OCI-LY7 (cell line): ENCODE measurements at places on chromosomes 3 and 15. TPM values are rescaled to one million over a fixed set of nuclear protein-coding genes. Genes with fewer than 3 reads are reported as not detected.
A peak's percentile ranks its signal among the peaks of the same experiment; 100 is the strongest.

DNA sequence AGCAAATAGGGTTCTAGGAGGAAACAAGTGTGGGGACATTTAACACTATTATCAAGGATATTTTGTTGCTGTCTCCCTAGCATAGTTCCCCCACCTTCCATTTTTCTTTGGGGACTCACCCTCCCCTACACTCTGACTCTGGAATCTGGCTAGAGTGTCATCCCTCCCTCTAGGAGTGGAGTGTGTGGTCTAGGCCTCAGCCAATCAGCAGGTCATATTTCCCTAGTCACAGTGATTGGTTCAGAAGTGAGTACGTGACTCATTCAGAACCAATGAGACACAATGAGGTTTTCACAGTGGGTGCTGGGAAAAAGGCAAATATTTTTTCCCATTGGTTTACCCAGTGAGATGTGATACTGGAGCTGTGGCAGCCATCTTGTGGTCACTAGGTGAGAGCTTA is 234.4 kb downstream of the SHQ1 start:
- no peak for DNase-seq

DNA sequence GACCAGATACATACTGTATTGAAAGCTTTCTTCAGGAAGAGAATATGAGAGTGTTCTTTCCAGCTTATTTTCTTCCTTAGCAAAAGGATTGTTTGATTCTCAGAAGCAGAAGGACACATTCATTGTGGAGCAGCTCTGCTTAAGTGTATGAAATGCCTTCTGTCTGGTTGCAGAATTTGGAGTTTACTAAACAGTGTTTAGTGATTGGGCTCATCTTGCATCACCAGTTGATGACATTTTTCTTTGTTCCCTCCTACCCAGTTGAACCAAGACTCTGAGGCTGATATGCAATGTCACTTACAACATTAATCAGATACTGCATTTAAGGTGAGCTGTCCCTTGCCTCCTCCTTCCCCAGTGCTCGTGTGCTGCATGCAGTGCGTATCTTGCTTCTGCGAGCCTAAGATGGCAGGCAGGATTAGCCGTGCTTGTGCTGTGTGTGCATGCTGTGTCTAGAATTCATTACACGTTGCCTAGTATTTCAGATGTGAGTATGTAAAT is 18.4 kb downstream of the ZBTB38 start:
- DNase-seq, result peak; percentile 82

- no peak for DNase-seq
Measured at GRCh38 chr15:78685159-78685921, 44.3 kb upstream of the CHRNB4 start.

GRCh38 chr3:112982710-112983109 is 7.8 kb upstream of the CD200R1 start:
- no peak for DNase-seq

- DNase-seq, result no peak
Measured at GRCh38 chr15:80172401-80172800, 19.6 kb downstream of the FAH start.

DNA sequence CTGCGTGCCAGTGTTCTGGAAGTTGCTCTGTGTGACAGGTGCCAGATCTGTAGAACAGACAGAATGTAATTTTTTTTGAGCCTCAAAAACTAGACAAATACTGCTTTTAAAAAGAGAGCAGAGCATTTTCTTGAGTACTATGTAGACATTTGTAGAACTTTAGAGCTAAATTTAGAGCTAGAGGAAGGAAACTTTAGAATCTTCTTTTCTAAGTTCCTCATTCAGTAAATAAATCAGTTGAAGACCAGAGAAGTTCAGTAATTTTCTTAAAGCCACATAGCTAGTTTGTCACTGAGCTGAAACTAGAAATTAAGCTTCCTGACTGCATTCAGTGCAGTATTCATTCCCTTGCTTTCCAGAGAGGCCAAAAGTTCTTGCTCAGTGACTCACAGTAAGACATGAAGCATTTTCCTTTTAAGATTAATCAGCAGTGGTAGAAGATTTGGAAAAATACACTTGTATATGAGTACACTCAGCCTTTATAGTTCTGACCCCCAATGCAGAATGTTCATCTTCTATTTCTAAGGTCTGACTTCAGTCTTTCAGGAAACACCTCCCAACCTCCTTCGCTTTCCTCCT is 83.6 kb upstream of the TSEN2 start:
- DNase-seq, result no peak

ROPN1 gene
- total RNA-seq, result not detected in 2 replicates

- DNase-seq, result peak; percentile 36
Measured at GRCh38 chr3:122942937-122943827, 84.4 kb downstream of the SEMA5B start.

GRCh38 chr15:77568014-77568972 is 64.4 kb downstream of the LINGO1 start:
- DNase-seq, result no peak

ZFAND6 gene
- 86.2 and 97.8 TPM in 2 replicates for total RNA-seq

BCL2A1 gene
- total RNA-seq, result 2.3 and 4.5 TPM in 2 replicates

DPPA2 gene
- total RNA-seq, result not detected in 2 replicates

- DNase-seq, result no peak
Measured at GRCh38 chr15:99385005-99385669, 133.9 kb downstream of the LRRC28 start.

- peak; percentile 25 for DNase-seq
Measured at GRCh38 chr3:37308247-37308646, 133.9 kb upstream of the LRRFIP2 start.

DNA sequence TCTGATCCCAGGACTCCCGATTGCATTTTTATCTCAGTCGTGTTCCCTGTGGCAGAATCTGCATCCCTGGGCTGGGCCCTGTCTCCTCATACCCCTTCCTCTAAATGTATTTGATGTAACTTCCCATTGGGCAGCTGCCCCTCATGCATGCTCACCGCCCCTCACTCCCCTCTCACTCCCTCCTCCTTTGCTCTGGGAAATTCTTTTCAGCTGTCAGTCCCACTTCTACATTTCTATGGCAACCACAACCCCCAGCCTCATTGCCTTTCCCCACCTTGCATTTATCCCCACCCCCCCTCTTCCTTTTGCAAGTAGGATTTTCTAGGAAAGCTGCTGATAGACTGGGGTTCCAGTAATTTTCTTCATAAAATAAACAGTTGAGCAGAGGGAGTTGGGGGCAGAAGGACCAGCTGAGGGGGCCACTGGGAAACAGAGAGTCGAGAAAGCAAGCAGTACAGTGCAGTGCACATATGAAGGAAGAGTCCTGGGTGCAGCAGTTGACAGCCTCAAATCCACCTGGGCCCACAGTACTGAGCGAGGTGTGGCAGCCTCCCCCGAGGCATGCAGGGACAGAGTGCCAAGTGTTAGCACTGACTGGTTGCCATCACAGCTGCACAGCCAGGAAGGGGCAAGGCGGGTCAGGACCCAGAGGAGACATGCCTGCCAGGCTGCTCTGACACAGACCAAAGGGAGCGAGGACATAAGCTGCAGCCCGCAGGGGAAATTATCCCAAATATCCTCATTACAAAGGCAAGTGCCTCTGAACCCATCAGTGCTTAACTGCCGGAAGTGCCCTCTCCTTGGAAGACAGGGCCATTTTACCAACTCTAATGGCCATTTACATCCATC is 476.3 kb downstream of the EPHB1 start:
- DNase-seq, result no peak

OR5H14 gene
- not detected in 2 replicates for total RNA-seq

DNA sequence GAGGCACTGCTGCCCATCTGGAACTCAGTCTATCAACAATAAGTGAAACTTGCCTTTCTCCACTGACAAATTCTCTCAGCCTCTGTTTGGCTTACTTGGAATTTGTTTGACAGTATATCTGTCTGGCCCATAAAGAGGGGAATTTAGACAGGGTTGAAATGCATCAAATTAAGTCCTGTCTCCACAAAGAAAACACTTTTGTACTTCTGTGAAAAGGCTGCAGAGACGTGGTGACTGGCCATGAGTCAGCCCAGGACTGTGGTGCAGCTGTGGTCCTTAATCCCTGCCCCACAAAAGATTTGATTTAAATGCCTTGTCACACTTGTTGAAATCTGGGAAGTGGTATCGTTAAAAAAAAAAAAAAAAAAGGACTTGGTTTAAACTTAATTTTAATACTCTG is 47.5 kb downstream of the RYR3 start:
- no peak for DNase-seq

DNA sequence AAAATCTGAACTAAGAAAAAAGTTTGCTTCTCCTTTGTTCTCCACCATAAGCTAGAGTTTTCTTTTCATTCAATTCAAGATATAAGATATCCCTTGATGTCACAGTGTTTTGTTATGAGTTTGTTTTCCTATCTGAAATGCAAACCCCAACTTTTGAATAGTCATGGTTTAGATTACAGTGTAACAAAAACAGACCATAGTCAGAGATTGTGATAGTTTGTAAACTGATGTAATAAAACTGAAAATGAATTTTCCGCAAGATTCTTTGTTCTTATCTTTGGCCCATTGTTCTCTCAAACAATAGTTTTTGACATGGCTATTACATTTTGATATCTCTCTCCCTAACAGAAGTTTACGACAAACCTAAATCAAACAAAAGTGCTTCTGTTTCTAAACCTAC is 121.7 kb upstream of the GADL1 start:
- DNase-seq, result no peak
